Stimulated activated CD4-positive, alpha-beta T cell treated with anti-CD3 and anti-CD28 coated beads, TNF-alpha, amount 100 ng/mL, for 1 hour (primary cell): ENCODE measurements at places on chromosomes 12 and 14.

DNA sequence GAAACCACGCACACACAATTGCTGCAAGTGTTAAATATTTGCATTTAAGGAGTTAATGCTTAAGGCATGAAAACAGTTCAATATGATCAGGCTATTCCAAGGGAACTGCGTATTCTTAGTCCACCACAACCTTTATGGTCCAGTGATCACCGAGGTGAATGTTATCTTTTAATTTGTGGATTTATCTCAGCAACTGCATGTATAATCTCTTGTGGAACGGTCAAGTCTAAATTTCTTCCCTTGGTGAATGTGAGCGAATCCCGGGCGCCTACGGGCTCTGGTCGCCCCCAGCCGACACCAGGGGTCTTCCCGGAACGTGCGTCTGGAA lies 999 bp upstream of the AK7 start:
- DNase-seq: no peak

- no peak for DNase-seq
These were observed 48.0 kb downstream of the SLC17A8 start for GRCh38 chr12:100404769-100405407.

DNA sequence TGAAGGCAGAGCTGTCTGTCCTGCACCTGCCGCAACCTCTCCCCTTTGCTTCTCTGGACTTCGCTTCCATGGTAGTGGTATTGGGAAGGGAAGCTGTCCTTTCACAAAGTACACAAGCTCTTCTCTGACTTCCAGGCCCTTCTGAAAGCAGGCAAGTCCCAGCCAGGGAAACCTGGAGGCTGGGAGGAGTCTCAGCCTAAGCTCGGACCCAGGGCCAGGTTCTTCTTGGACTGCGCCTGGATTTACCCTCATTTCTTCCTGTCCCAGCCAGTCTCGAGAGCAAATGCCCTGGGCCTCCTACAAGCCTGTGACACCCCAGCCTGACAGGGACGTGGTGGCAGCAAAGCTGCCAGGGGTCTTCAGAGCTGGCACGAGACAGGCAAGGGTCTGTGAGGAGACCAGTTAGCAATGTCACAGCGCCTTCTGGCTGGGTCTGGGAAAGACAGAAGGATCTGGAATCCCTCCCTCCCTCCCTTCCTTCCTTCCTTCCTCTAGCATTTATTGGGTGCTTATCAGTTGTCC lies 22.4 kb downstream of the ISCA2 start:
- DNase-seq: no peak

GRCh38 chr14:89773151-89773550 lies 181.4 kb downstream of the EFCAB11 start:
- DNase-seq: no peak
